Ascending aorta (tissue), 2 donors: ENCODE measurements at places on chromosomes 5 and 9. TPM values are rescaled to one million over a fixed set of nuclear protein-coding genes. Genes with fewer than 3 reads are reported as not detected.
A peak's percentile ranks its signal among the peaks of the same experiment; 100 is the strongest.

GRCh38 chr5:115816226-115817081 lies at the start of gene CDO1:
Gene CDO1, minus strand, starts transcription at chr5:115816659. Its CDS starts 262 bp downstream, at chr5:115816397.
- H3K4me1 ChIP-seq, result no peaks in the 10 kb centered on the region
- H3K27me3 ChIP-seq, result no peaks in the 10 kb centered on the region
- no peaks in the 10 kb centered on the region for H3K36me3 ChIP-seq
- H3K27ac ChIP-seq, result peak within 1 kb of the TSS; percentile 88

DNA sequence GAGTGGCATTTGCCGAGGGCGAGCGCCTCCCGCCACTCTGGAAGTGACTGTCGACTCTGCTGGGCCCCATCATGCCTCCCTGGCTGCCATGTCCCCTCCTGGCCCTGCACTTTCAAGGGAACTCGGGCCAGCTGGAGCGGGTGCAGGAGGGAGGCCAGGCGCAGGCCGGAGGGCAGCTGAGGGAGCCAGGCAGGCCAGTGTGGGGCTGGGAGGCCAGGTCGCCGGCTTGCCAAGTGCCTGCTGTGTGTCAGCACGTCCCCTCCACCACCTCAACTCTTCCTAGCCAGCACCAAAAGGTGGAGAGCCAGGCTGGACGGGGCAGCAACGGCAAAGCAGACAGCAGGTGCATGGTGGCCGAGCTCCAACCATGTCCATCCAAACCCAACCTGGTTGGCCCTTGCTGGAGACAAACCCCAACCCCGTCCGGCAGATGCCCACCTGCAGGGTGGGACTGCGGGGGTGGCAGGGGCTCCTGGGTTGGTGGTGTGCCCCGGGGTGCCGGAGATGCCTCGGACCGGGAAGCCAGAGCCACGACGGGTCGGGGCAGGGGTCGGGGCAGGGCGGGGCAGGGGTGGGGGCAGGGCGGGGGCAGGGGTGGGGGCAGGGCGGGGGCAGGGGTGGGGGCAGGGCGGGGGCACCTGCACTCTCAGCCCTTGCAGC lies 36.5 kb upstream of the EGFL7 start:
- H3K27me3 ChIP-seq, result no peaks in the 10 kb centered on the region
- DNase-seq, result no peak
- no peaks in the 10 kb centered on the region for H3K36me3 ChIP-seq
- H3K27ac ChIP-seq, result peak overlapping the region; percentile 53

- H3K27ac ChIP-seq, result no peak overlapping the region
- no peak for DNase-seq
- H3K36me3 ChIP-seq, result no peaks in the 10 kb centered on the region
- no peaks in the 10 kb centered on the region for H3K4me1 ChIP-seq
- H3K27me3 ChIP-seq, result no peaks in the 10 kb centered on the region
Observed at GRCh38 chr5:80042330-80042729, 7.2 kb downstream of the THBS4 start.

DNA sequence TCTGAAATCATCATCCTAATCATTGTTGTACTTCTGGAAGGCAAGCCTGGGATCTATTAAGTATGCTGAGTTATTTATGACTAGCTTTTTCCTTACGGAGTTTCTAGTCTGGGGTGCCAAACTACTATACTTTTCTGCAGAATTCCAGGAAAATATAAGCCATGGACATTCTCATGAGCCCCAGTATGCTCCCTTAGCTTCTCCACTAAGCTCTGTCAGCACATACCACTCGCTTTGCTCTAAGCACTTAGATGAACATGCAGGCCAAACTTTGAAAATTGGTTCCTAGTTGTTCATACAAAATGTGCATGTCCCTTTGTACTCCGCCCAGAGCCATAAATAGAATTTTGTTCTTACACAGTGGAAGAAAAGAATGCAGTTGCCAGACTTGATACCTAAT lies 284.6 kb downstream of the ARRDC3 start:
- H3K4me1 ChIP-seq, result no peaks in the 10 kb centered on the region
- no peak for DNase-seq

DNA sequence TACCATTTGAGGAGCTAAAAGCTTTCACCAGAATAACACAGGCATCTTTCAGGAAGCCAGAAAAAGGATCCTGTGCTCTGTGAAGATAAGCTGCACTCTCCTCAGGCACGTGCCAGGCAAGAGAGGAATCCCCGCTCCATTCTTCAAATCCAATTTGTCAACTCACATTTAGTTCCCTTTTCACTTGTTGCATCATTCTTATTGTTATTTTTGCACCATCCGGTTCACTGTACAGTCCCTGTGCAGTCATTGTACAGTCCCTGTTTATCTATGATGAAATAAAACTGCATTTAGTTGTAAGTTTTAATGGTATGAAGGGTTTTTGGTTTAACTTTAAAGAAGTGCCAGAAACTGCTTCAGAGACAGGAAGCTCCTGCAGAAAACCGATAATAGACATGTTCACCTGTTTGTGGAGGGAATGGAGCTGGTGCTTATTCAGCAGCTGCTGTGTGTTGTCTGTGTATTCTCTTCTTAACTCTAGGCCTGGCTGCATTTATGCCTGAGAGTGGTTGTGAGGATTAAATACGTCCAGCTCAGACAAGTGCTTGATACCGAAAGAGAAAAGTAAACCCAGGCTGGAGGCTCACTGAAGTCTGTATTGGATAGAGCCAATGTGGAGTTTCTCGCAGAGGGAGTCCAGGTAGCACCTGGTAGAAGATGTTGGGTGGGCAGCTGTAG lies 22.4 kb downstream of the IFNW1 start:
- H3K27ac ChIP-seq, result no peak overlapping the region
- no peaks in the 10 kb centered on the region for H3K36me3 ChIP-seq
- H3K4me3 ChIP-seq, result no peak overlapping the region

DNA sequence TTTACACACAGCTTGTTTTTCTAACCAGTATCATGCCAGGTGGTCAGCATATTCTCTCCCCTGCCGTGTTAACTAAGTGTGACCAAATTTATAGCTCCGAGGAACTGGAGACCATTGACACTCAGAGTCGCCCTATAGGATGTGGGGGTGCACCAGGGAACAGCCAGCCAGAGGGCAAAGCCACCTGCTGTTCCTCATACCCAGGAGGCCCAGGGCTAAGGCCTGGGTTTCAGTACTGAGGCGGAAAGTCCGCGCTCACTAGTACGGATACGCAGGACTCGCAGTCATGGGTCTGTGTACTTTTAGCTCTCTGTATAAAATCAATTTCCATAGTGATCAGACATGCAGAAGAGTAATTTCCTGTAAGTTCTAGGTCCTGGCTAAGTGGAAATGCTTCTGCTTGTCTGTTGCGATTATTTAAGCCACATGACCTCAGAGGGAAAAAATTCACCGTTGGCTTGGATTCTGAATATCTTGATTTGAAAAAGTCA lies 247.0 kb downstream of the AOPEP start:
- no peaks in the 10 kb centered on the region for H3K27me3 ChIP-seq
- no peaks in the 10 kb centered on the region for H3K36me3 ChIP-seq
- H3K4me3 ChIP-seq, result no peak overlapping the region

DNA sequence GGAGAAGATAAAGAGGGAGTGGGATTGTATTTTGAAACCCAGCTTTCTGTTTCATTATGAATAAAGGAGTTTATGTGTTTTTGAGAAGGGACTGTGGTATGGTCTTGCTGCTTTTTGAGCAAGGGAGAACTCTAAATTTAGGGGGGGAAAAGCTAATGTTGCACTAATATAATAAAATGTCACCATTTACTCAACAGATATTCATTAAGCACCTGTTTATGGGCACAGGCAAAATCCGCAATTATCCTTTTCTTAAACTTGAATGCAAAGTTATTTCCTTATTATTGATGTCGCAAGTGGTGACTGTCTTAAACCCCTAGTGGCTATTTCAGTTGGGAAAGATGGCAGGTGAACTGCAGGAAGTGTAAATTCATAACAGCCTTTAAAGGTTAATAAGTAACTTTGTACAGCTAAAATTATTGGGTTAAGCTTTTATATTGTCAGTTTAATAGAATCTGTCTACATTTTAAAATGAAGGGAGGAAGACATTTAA lies 1.5 kb downstream of the CDC42SE2 start:
- H3K27me3 ChIP-seq, result no peaks in the 10 kb centered on the region
- H3K4me1 ChIP-seq, result no peaks in the 10 kb centered on the region
- DNase-seq, result no peak
- peak overlapping the region; percentile 92 for H3K4me3 ChIP-seq

DNA sequence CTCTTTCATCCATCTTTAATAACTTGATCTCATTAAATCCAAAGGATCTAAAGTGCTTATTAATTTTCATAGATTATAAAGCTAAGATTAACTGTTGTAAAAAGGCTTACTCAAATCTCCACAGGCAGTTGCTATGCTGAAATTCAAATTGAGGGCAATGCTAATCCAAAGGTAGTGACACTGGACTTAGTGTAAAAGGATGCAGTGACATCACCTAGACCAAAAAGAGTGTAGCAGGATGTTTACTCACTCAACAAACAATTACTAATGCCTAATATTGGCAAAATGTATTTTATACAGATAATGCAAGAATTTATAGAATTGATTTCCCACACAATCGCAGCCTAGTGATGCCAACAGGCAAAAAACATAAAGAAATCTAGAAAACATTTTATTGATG lies 756.2 kb downstream of the CDH9 start:
- no peaks in the 10 kb centered on the region for H3K4me1 ChIP-seq
- H3K27me3 ChIP-seq, result no peaks in the 10 kb centered on the region
- no peaks in the 10 kb centered on the region for H3K36me3 ChIP-seq
- DNase-seq, result no peak

DNA sequence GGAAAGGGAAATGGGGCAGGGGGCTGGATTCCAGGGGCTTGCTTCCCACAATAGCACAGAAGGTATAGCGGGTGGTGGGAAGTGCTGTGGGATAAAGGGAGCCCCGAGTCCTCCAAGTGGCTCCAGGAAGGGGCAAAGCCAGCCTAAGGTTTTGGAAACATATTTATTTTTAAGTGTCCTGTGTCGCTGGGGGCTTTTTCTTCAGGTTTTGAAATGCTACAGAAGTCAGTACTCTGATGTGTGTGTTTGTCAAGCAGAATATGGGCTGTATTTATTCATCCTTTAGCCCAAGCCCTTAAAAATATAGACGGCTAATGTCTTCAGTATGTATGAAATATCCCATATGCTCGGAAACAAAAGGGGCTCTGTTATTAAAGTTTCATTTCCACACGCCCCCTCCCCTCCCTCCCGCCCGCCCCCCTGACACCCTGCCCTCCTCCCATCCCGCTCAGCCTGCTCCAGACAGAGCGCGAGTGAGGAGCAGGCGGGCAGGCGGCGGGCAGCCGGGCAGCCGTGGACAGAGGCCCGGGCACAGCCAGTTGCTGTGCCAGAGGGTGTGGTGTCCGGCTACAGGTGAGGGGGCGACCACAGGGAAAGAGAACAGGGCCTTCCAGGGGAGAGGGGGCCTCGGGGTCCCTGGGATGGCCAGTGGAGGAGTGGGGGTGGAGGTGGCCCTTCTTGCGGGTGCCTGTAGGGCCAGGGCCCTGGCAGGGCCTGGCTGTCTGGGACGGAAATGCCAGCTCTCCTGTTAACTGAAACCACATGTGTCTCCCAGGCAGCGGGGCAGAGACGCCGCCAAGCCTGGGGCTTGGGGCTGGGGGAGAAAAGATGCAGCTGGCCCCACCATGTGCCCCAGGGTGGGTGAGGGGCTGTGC lies 39.6 kb upstream of the SYNPO start:
- DNase-seq, result no peak
- H3K27ac ChIP-seq, result peak overlapping the region; percentile 92
- H3K27me3 ChIP-seq, result no peaks in the 10 kb centered on the region
- H3K36me3 ChIP-seq, result no peaks in the 10 kb centered on the region
- peaks cover 77% of the 10 kb centered on the region for H3K4me1 ChIP-seq
- peak overlapping the region; percentile 50 for H3K4me3 ChIP-seq

- no peaks in the 10 kb centered on the region for H3K27me3 ChIP-seq
- H3K36me3 ChIP-seq, result peaks cover 25% of the 10 kb centered on the region
- H3K27ac ChIP-seq, result no peak overlapping the region
- H3K4me3 ChIP-seq, result no peak overlapping the region
- DNase-seq, result no peak
Observed at GRCh38 chr9:131633491-131634031, 88.2 kb downstream of the PRRT1B start.

DNA sequence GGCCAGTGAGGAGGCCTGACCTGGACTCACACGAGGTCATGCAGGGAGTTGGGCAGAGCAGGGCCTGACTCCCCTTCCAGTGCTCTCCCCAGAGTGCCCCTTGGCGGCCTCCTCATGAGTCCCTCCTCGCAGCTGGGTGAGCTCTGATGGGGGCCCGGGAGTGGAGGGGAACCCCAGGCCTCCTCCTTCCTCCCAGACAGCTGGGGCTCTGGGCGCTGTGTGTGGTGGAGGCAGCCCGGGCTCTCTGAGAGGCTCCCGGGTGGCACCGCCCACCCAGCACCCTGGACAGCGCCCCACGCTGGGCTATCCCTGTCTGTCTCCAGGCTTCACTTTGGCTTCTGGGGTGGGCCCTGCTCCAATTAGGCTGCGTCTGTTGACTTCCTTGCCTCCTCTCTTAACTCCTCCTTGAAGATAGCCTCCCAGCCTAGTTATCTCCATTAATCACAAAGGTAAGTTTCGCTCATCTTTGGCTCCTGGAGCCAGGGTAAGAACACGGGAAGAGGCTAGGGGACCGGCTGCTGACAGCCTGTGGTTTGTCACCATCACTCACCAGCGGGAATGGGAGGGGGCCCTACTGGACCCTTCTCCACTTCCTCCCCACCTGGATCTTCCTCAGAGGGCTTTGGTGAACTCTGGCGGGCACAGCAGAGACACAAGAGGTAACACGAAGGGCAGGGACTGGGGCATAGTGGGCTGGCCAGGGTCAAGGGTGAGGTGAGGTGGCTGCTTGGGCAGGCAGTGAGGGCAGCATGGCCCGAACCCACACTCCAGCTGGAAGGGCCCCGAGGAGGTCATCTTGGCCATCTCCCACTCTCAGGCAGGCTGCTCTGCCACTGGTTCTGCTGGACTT lies 13.1 kb downstream of the PSD2 start:
- no peak overlapping the region for H3K4me3 ChIP-seq
- H3K27ac ChIP-seq, result no peak overlapping the region
- H3K36me3 ChIP-seq, result no peaks in the 10 kb centered on the region

DNA sequence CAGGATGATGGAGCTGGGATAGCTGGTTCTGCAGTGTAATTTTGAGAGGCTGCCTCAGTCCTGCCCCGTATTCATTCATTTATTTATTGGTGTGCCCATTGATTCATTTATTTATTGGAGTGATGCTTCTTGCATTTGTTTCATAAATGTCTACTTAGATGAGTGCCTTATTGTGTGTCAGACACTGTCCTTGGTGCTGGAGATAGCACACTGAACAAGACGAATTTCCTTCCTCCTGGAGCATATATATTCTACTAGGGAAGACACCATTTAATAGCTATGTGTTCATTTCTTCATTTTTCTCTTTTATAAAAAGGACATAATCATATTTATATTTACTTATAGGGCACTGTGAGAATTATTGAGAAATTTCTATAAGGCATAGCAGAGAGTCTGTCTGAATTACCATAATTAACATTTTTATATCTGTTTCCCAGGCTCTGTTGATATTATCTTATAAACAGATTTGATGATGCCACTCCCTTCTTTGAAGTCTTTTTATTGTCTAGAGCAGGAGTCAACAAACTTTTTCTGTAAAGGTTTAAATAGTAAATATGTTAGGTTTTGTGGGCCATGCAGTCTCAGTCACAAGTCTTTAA lies 433.9 kb upstream of the ZNF608 start:
- no peaks in the 10 kb centered on the region for H3K4me1 ChIP-seq
- no peaks in the 10 kb centered on the region for H3K27me3 ChIP-seq
- no peaks in the 10 kb centered on the region for H3K36me3 ChIP-seq
- no peak overlapping the region for H3K27ac ChIP-seq
- H3K4me3 ChIP-seq, result no peak overlapping the region
- DNase-seq, result no peak

Gene SH3TC2
- total RNA-seq, result 0.21 TPM

Gene DAP
- 117 TPM for total RNA-seq

Gene CTSV
- total RNA-seq, result not detected

Gene OBP2B
- not detected for total RNA-seq

Gene BASP1
- 69.1 TPM for total RNA-seq

Gene STPG3
- total RNA-seq, result not detected

Gene IL9
- total RNA-seq, result not detected

Gene SCGB3A2
- not detected for total RNA-seq

Gene TSSK1B
- total RNA-seq, result not detected
